ENCODE measurements at places on chromosomes 11 and 22. TPM values are rescaled to one million over a fixed set of nuclear protein-coding genes. Genes with fewer than 3 reads are reported as not detected.

DNA sequence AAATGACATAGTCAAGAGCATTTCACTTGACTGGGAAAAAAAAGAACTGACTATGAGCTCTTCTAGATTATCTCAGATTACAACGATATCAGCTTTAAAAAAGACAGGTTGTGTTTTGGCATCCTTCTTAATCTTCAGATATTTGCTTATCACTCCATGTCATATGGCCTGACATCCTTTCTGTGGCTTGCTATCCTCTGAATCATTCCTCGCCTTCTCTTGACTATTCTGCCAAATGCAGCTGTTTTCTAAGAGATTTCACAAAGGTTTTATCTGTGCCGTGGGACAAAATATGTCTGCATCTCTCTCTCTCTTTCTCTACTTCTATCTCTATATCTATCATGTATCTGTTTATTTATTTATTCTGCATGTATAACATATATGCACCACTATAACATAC lies 746.1 kb downstream of the CNTN5 start:
- no peak for DNase-seq

- peak; percentile 40 for DNase-seq
Measured at GRCh38 chr11:43573233-43573632, 107.3 kb upstream of the HSD17B12 start.

- no peak for DNase-seq
Measured at GRCh38 chr11:117187799-117188481, 9.4 kb downstream of the SIDT2 start.

DNA sequence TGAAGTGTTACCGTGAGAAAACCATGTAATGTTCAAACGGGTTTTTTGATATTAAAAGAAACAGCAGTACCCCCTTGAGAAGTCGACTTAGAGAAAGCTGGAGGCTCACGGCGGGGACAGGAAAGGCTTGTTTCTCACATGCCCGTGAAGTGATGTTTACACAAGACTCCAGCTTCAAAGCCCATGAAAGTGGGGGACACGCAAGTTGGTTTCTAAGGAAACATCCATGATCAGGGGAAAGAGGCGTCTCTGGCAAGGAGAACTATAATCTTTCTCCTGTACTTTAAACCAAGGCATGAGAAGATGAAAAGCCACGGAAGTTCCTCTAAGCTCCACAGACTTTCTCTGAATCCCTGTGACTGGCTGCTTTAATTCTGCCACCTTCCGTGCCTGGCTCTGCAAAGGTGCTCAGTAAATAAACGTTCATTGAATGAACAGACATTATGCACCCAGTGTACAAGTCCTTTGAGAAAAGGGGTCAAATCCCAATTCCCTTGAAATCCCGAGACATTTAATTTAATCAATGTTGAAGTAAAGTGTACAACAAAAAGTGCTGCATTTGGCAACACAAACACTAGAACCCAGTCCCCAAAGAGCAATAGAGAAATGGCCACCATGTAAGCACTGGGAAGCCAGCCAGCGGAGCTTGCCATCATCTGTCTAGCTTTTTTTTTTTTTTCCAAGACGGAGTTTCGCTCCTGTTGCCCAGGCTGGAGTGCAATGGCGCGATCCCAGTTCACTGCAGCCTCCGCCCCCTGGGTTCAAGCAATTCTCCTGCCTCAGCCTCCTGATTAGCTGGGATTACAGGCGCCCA lies 58.7 kb downstream of the AHNAK start:
- no peak for DNase-seq

DNA sequence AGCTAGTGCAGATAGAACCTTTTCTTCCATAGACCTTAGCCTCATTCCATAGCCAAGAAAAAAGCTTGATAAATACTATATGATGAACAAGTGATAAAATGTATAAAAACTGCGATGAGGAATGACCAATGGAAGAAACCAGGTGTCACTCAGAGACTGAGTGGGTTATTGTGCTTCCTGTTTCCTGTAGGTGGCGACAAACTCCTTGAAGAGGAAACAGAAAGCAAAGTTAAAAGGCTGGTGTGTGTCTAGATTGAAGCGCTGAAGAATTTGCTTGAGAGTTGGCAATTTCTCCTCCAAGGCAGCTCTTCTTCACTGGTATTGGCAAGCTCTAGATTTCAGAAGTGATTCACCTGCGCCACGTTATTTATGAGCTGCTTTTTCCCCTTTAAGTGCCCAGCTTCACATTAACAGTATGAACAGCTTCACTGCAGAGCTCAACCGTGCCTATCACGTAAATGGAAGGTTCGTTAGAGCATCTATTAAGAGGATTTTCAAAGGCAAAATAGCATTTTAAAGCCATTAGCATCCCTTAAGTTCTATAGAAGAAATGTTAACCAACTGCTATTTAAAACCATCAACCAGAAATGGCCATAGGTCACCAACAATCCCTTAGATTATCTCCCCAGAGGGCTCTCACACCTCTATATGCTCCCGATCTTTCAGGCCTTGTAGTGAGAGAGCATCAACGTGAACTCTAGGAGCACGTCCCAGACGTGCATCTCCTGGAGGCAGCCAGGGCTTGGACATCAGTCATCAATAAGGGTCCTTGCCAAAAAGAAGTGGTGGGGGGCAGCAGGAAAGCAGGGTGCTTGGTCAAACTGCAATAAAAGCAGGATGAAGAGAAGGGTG lies 179.4 kb downstream of the CADM1 start:
- DNase-seq, result peak; percentile 34

DNA sequence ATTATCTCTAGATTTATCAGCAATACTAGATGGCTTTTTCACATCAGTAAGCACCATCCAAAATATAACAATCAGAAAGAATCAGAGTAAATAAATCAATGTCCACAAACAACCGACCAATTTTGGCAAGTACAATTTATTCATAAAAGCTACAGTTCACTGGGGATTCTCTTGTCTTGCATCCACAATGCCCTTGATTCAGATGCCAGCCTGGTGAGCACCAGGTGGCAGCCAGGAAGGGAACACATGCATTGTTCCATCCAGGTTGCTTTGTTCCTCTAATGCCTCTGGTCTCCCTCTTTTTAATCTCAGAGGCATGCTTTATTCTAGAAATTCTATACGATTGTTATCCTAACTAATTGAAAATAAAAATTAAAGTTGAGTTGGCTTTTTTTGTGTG lies 242.1 kb upstream of the KIRREL3 start:
- no peak for DNase-seq

- DNase-seq, result no peak
Measured at GRCh38 chr11:128834157-128834556, 32.9 kb downstream of the KCNJ1 start.

GRCh38 chr11:61281581-61282250 lies 13.4 kb downstream of the VWCE start:
- peak; percentile 15 for DNase-seq

DNA sequence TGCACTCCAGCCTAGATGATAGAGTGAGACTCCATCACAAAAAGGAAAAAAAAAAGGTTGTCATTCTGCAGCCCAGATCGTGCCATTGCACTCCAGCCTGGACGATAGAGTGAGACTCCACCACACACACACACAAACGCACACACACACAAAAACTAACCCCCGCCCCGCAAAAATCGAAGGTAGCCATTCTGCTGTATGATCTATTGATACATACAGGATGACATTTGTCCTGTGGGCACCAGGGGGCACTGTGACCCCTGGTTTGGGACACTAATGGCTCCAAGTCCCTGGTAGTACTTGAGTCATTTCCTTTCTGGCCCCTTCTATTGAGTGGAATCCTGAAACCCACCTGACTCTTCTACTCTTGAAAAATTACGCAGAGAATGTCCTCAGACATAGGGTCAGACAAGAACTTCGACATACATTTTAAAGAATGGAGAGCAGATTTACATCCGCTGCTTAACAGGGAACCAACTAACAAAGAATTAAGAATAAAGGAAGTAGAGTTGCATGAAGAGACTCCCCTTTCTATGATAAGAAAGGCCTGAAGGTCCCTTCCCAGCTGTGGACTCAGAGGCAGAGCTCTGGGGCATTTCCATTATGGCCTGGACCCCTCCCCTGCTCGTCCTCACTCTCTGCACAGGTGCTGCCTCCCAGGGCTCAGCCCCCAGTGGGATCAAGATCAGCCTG lies 35.0 kb upstream of the PRAME start:
- peak; percentile 72 for DNase-seq

DNA sequence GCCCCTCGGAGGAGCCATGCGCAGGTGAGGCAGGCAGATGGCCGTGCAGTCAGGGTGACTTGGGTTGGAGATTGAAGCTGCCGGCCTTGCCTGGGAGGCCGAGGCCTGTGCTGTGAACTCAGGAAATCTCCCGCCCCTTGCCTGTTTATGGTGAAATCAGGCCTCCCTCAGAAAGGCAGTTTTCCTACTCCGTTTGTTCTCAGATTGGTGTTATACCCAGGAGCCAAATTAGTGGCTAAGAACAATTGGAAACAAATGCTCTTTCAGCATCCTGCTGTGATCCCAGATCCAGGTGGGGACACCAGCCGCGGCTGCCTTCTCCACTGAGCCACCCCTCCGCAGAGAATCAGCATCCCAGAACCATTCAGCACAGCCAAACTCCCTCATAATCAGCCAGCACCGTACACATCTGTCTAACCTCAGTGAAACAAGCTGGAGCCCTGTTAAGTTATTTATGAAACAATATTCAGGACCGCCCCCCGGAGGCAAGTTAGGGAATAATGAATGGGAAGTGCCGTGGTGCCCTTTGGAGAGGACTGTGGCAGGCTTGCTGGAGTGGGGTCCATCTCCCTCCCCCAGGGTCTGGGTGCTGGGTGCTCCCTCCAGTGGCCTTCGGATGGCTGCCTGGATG lies 60.0 kb downstream of the PKNOX2 start:
- peak; percentile 14 for DNase-seq

GRCh38 chr11:34344768-34345539 lies 12.9 kb downstream of the ABTB2 start:
- no peak for DNase-seq

- DNase-seq, result no peak
Measured at GRCh38 chr11:31921081-31921480, 110.0 kb upstream of the PAX6 start.

DNA sequence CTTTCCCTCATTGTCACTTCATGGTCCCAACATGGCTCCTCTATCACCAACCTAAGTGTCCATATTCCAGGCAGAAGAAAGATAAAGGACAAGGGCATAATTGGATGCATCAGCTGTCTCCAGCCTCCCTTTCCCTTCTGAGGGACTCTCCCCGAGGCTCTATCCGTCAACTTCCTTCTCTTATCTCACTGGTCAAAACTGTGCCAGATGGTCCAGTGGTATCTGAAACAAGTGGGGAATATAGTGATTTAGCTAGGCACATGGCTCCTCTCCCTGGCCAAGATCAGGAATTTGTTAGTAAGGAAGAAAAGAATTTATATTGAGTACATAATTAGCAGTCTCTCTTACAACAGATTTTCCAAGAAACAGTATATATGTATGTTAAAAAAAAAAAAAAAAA lies 12.6 kb upstream of the SPON1 start:
- no peak for DNase-seq

GRCh38 chr11:36108881-36109589 lies 165.2 kb downstream of the LDLRAD3 start:
- no peak for DNase-seq

DNA sequence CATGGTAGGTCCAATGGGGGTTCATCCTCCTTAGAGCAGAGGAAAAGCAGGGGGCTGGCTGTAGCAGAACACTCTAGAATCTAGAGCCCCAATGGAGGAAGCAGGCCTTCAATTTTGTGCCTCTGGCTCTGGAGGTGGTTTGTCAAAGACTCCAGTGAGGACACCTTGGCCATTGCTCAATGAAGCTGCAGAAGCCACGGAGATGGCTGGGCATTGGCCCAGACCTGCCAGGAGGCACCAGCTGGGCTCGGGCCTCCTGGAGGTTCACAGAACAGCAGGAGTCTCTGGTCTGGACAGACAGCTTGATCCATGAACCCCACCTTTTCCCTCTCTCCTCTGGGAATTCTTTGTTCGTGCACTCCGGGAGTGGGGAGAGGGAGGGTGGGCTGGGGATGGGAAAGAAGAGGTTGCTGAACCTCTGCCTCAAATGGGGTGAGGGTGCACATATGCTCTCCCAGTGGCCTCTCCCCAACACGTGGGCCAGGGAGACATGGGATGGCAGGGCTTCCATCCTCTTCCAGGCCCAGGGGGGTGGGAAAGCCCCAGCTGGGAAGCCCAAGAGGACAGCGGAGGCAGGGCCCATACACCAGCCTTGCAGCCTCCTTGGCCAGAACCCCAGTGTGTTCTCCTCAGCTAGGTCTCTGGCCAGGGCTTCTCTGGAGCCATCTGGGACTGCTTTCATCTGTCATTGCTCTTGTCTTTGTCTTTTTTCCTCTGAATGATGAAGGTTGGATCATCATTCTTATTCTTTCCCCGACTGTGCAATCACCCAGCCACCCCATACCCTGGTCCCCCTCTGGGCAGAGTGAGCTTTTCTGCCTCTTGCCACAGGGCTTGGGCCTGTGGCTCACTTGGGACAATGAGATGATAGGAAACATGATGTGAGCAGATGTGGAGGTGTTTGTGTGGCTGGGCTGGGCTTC lies 1019.4 kb downstream of the BRD1 start:
- DNase-seq, result no peak

DNA sequence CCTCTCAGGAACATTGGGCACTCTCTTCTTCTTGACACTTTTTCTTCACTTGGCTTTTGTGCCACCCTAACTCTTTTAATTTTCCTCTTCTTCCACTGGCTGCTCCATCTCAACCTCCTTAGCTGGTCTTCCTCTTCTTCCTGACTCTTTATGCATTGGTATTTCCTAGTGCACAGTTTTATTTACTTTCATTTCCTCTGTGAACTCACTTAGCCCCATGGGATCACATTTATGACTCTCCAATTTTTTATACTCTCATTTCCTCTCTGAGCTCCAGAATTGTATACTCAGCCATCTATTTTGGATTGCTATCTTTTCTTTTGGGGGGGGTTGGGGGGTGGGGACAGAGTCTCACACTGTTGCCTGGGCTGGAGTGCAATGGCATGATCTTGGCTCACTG lies 38.5 kb upstream of the LARGE1 start:
- DNase-seq, result no peak

- no peak for DNase-seq
Measured at GRCh38 chr11:115439385-115439784, 64.8 kb downstream of the CADM1 start.

DNA sequence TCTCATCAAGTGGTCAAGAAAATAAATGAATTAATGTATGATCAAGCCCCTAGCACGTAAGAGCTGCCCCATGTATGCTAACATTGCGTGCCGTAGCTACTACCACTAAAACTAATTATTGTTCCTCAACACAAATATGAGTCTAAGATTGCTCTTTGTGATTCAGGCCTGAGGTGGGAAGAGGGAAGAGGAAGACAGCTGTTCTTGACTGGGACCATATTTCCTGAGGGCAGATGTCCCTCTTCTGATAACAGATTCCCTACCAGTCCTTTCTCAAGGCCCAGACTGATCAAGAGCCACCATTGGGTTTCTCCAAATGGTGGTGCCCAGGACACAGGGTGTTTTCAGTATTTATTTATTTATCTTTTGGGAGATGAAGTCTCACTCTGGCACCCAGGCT lies 87.2 kb upstream of the CADM1 start:
- DNase-seq, result no peak

The RBMXL2 gene
- total RNA-seq, result not detected

The GAB4 gene
- total RNA-seq, result not detected

The TRIM34 gene
- 12.9 TPM for total RNA-seq

The WBP2NL gene
- 0.50 TPM for total RNA-seq

The SLC6A5 gene
- not detected for total RNA-seq

Data from activated naive CD4-positive, alpha-beta T cell treated with anti-CD3 and anti-CD28 coated beads for 36 hours (primary cell).